ENCODE measurements at places on chromosomes 12 and 14.

GRCh38 chr12:18580291-18580690 lies 157.5 kb downstream of the PLCZ1 start:
- no peak for DNase-seq

- no peak for DNase-seq
These were observed 216.0 kb upstream of the SFSWAP start for GRCh38 chr12:131494741-131495524.

GRCh38 chr14:104714681-104715080 lies 9.3 kb upstream of the ADSS1 start:
- DNase-seq = peak; percentile 69

DNA sequence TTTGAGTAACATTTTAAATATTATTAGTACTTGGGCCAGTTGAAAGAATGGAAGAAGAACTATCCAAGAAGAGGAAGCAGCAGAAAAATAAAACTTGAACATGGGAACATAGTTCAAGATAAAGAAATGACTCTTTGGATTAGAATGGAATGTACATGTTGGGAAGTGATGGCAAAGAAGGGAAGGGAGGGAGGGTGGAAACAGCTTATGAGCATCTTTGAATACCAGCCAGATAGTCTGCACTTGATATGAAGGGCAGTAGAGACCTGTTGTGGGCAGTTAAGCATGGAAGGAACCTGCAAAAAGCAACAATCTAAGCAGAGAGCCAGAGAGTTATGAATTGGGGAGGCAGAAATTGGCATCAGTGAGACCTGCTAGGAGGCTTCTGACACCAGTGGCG lies 10.0 kb upstream of the IL22 start:
- DNase-seq = no peak

DNA sequence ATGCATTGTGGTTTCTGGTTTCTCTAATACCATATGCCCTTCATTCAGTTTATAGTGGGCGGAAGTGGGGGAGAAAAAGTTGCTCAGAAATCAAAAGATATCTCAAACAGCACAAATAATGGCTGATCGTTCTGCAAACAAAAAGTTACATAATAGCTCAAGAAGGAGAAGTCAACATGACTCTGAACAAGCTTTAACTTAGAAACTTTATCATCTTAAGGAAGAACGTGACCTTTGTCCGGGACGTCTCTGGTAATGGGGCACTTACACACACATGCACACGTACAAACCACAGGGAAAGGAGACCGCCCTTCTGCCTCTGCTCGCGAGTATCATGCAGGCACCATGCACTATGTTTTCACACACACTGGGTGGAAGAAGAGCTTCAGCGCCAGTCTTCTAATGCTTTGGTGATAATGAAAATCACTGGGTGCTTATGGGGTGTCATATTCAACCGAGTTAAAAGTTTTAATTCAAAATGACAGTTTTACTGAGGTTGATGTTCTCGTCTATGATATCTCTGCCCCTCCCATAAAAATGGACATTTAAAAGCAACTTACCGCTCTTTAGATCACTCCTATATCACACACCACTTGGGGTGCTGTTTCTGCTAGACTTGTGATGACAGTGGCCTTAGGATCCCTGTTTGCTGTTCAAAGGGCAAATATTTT lies 4.7 kb downstream of the FOS start:
- DNase-seq = no peak

GRCh38 chr14:55731881-55732498 lies 152.0 kb downstream of the KTN1 start:
- DNase-seq = peak; percentile 37

DNA sequence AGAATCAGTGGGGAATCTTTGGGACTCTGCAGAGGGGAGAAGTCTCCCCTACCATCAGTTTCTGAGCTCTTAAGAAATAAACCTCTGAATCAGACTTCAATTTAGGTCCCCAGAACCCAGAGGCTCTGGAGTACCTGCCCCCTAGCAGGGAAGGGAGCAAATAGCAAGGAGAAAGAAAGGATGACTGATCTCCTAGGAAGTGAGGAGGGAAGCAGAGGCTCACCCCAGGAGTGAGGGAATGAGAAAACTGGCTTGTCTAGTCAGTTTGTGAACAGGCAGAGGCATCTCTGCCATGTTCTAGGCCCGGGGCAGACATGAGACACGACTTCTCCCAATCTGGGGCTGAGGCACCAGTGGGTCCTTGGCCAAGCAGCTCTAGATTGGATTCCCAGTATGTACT lies 24.3 kb upstream of the SMUG1 start:
- DNase-seq = no peak

DNA sequence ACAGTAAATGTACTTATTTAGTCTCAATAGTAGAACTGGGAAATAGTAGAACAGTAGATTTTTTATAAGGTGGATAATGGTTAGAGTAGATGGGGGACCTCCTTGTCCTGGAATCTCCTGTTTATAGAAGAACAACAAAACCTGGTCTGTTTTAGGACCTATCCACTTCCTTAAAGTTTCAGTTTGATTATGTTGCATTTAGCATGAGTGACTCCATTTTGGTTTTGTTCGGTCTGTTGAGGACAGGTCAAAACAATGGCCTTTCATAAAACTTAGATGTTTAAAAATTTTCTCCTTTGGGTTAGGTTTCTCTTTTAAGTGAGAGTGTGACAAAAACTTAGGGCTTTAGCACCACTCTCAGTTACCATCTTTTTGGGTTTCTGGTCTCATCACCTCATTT lies 308.9 kb downstream of the BTG1 start:
- DNase-seq = no peak

DNA sequence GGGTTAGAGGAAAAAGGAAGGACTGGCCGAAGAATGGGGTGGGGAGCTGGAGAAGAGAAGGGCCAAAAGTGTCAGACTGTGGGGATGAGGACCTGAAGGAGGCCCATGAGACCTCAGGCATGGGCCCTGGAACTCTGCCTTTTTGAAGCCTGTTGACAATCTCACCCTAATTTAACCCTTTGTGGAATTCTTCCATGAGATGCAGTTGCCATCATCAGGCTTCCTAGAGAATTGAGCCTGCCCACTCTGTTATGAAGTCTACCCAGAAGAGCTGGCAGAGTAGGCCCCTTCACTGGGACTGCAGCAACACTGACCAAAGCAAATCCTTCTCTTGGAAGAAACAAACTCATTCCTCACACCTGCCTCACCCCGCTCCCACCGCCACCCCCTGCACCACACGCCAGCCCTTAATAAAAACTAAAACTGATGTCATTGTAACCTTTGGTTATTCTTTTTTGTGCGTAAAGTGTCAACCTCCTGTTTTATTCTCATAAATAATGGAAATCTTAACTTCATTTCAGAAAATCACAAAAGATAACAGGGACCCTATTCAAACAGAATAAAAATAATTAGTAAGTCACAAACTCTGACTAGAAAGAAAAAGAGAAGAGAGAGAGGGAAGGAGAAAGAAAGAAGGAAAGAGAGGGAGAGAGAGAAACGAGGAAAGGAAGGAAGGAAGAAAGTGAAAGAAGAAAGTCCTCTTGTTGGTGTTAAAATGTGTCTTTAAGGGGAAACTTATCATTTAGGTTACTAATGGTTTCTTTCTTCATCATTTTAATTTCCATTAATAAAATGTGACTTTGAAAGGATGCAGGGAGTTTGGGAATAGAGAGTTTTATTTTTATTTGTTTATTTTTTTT lies 61.3 kb downstream of the CRADD start:
- DNase-seq = no peak

DNA sequence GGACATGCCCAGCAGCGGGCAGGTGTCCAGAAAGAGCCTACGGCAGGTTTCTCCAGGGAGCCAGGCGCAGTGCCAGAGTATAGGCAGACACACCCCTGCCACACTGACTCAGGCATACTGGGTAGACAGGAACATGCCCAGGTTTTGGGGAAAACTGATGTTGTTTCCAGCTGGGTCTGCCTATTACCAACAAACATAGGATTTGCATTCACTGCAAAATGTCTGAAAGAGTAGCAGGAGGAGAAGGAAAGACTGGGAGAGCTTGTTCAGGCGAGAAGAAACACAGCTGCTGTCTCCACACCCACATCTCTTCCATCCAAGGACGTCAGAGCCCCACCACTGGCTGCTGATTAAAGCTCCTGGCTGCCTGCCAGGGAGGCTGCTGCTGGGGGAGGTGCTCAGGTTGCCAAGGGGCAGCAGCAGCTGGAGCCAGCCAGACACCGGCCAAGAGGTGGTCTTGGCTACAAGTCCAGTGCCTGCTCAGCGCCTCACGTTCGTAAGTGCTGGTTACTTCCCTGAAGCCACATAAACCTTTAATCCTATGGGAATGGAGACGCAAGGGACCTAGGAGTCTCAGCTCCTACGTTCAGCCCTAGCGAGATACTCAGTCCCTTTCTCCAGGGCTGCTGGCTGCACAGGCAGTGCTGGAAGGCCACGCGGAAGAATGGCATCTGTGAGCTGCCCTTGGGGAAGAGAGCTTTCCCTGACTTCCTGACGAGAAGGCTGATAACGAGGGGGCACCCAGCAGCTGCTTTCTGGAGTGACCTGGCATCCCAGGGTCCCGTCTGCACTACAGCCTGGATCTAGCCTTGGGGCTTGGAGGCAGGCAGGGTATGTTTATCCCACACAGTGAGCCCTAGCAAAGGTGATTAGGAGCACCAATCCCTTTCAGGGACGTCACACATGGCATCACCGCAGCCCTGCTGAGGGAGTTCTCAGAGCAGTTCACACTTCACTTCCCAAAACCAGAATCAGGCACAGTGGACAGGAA lies 58.1 kb downstream of the PLEKHG3 start:
- no peak for DNase-seq

- no peak for DNase-seq
These were observed 81.5 kb downstream of the AEBP2 start for GRCh38 chr12:19520646-19521415.

GRCh38 chr12:129635021-129635685 lies 268.7 kb downstream of the TMEM132D start:
- DNase-seq = no peak

GRCh38 chr14:92247341-92247740 lies 75.6 kb upstream of the SLC24A4 start:
- DNase-seq = no peak

GRCh38 chr14:89292579-89293313 lies 124.3 kb downstream of the FOXN3 start:
- DNase-seq = no peak

GRCh38 chr14:46902837-46903236 lies 251.3 kb upstream of the RPL10L start:
- DNase-seq = no peak

GRCh38 chr14:97177016-97177415 lies 379.8 kb downstream of the VRK1 start:
- peak; percentile 39 for DNase-seq

- DNase-seq = no peak
These were observed 83.2 kb downstream of the ITPK1 start for GRCh38 chr14:93032421-93032936.

DNA sequence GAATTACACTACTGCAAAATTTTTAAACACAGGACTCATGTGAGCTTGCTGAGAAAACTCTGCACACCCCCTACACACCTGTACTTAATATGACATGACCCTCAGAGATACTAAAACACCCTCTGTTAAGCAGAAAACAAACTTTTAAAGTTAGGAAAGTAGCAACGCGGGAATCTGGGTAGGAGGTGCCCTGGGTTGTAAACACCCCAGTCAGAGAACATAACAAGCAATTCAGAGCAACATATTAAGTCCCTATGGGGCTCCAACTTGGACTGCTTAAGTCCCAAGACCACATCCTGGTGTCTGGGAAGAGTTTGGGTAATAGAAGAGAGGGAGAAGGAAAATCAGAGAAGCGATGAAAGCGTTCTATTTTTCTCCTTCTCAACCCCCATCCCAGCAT lies 1.2 kb downstream of the ATF7 start:
- DNase-seq = no peak

- no peak for DNase-seq
These were observed 3.4 kb downstream of the RBM19 start for GRCh38 chr12:113962733-113963132.

DNA sequence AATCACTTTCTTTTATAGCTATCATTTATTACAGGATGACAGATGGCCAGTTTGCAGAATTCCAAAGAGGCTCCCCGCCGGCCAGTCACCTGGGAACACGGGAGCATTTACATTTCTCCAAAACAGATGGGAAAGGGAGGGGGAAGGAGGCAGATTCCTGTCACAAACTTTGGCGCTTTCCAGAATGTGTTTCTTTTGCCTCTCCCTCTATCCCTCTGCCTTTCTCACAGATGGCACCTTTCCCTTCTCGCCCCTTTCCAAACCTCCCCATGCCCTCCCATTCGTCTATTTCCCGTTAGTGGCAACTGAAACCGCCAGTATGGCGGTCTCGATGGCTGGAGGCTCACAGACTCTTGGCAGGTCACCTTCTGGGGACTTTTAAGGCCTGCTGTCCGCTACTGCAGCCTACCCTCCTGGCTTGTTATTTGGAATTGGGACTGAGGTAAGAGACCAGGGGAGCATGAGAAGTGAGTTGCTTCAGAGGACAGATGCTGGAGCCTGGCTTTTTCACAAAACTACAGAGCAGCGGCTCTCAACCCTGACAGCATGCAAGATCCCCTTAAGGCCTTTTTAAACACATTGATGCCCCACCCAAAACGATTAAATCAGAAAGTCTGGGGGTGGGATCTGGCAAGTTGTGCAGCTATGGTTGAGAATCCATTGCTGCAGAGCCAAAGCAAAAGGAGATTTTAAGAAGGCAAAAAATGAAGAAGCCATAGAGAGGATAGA lies 161.5 kb upstream of the VASH1 start:
- no peak for DNase-seq

DNA sequence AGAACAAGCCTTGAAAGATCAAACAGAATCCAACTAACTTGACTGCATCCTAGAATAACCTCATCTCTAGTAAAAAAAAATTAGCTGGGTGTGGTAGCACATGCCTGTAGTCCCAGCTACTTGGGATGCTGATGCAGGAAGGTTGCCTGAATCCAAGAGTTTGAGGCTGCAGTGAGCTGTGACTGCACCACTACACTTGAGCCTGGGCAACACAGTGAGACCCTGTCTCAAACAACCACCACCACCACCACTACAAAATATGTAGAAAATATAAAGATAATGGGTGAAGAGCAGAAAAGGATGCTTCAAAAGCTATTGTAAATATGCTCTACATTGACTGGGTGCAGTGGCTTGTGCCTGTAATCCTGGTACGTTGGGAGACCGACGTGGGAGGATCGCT lies 27.3 kb downstream of the SUPT16H start:
- no peak for DNase-seq

GRCh38 chr12:66674495-66675122 lies 4.3 kb downstream of the GRIP1 start:
- no peak for DNase-seq

DNA sequence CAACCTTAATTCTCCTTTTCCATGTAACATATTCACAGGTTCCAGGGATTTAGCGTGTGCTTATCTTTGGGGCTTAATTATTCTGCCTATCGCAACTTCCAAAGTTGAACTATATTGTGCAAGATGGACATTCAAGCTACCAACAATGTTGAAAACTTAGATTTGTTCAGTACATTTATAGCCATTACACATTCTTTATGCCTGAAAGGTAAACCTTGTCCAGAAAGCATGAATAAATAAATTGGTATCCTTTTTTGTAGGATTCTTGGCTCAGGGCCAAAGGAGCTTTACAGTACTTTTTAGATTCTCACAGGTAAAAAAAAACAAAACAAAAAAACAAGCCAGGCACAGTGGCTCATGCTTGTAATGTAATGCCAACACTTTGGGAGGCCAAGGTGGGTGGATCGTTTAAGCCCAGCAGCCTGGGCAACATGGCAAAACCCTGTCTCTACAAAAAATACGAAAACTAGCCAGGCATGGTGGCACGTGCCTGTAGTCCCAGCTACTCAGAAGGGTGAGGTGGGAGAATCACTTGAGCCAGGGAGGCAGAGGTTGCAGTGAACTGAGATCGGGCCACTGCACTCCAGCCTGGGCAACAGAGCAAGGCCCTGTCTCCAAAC lies 3.3 kb downstream of the C12orf56 start:
- no peak for DNase-seq

All from H7 (cell line).